ENCODE measurements at places on chromosomes 1 and 21. TPM values are rescaled to one million over a fixed set of nuclear protein-coding genes. Genes with fewer than 3 reads are reported as not detected.

Gene PDE9A
- total RNA-seq: 26.1 TPM

Gene AHCYL1
- total RNA-seq: 71.0 TPM

Gene ETS2
- 221 TPM for total RNA-seq

Gene LAMB3
- 58.5 TPM for total RNA-seq

Gene ALG14
- 12.6 TPM for total RNA-seq

Gene S100A12
- not detected for total RNA-seq

Gene MEX3A
- total RNA-seq: 1.2 TPM

Gene CD1E
- 0.52 TPM for total RNA-seq

Gene SMCP
- not detected for total RNA-seq

Gene C8B
- total RNA-seq: not detected

Gene ASAP3
- total RNA-seq: 44.4 TPM

Gene PGLYRP3
- not detected for total RNA-seq

Gene AKT3
- total RNA-seq: 82.3 TPM

Gene C1QB
- 92.9 TPM for total RNA-seq

Gene ZBTB48
- 50.4 TPM for total RNA-seq

Gene PTAFR
- total RNA-seq: 9.9 TPM

Gene NGF
- 3.6 TPM for total RNA-seq

Gene GBP7
- total RNA-seq: not detected

Gene GPR157
- total RNA-seq: 12.2 TPM

Gene SH3BGR
- total RNA-seq: 11.8 TPM

Gene FMO1
- 0.18 TPM for total RNA-seq

Gene FMO5
- total RNA-seq: 8.4 TPM

Gene LHX8
- 0.21 TPM for total RNA-seq

Gene SWT1
- total RNA-seq: 8.3 TPM

Gene PRKCZ
- 41.6 TPM for total RNA-seq

Gene C1orf105
- total RNA-seq: not detected

Gene KRTAP19-3
- not detected for total RNA-seq

Gene HFM1
- total RNA-seq: 4.4 TPM

Gene EPHA10
- 4.4 TPM for total RNA-seq

Gene GREM2
- 1.6 TPM for total RNA-seq

Gene B3GALT2
- 2.3 TPM for total RNA-seq

Gene GNG4
- not detected for total RNA-seq

Gene RIMS3
- 5.3 TPM for total RNA-seq

Gene KCNJ15
- 58.5 TPM for total RNA-seq

Gene TACSTD2
- total RNA-seq: 549 TPM

Gene SPAG17
- total RNA-seq: 6.1 TPM

Gene NR5A2
- total RNA-seq: 5.9 TPM

Gene ZFP69
- 5.8 TPM for total RNA-seq

Gene MXRA8
- 41.9 TPM for total RNA-seq

All from ureter (tissue), 1 donor.